Activated CD4-positive, alpha-beta memory T cell treated with anti-CD3 and anti-CD28 coated beads, Interleukin-2, amount 10 ng/mL, durations not matched to agents 7 days and 5 days (primary cell): ENCODE measurements at places on chromosomes 2 and 18. TPM values are rescaled to one million over a fixed set of nuclear protein-coding genes. Genes with fewer than 3 reads are reported as not detected.

KCNJ3 gene
- not detected for total RNA-seq

- no peak for DNase-seq
Observed at GRCh38 chr2:71743995-71744675, 290.8 kb downstream of the DYSF start.

POTEE gene
- 0.83 TPM for total RNA-seq

DNA sequence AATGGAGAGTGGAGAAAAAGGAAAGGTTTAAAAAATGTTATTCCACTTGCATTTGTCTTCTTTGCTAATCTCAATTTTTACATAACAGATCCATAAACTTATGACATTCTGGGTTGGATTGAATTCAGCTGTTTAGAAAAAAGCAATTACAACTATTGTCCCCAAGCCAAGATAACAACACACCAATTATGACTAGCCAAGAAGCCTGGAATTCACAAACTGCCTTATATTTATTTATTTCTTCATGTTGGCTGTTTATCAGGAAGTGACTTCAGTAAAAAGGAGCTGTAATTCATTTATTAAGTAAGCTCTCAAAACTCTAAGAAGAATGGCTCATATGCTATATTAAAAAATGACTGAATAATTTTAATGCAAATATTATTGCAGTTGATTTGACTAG lies 137.4 kb downstream of the CALCRL start:
- no peak for DNase-seq

DNA sequence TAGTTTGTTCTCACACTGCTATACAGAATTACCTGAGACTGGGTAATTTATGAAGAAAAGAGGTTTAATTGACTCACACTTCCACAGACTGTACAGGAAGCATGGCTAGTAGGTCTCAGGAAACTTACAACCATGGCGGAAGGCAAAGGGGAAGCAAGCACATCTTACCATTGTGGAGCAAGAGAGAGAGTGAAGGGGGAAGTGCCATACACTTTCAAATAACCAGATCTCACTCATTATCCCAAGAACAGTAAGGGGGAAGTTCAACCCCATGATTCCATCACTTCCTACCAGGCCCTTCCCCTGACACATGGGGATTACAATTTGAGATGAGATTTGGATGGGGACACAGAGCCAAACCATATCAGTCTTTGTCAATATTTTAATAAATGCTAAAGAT lies 5.0 kb upstream of the CRYGB start:
- no peak for DNase-seq

TEX44 gene
- not detected for total RNA-seq

UGT1A3 gene
- not detected for total RNA-seq

UNC80 gene
- not detected for total RNA-seq

- no peak for DNase-seq
Observed at GRCh38 chr2:240425697-240426096, 9.8 kb upstream of the GPC1 start.

KCNG2 gene
- not detected for total RNA-seq
